Renal cortex interstitium (tissue), 15 donors: ENCODE measurements at places on chromosomes 3 and 15.

GRCh38 chr3:149551500-149551899, 77.0 kb downstream of the TM4SF4 start:
- no peak for DNase-seq

DNA sequence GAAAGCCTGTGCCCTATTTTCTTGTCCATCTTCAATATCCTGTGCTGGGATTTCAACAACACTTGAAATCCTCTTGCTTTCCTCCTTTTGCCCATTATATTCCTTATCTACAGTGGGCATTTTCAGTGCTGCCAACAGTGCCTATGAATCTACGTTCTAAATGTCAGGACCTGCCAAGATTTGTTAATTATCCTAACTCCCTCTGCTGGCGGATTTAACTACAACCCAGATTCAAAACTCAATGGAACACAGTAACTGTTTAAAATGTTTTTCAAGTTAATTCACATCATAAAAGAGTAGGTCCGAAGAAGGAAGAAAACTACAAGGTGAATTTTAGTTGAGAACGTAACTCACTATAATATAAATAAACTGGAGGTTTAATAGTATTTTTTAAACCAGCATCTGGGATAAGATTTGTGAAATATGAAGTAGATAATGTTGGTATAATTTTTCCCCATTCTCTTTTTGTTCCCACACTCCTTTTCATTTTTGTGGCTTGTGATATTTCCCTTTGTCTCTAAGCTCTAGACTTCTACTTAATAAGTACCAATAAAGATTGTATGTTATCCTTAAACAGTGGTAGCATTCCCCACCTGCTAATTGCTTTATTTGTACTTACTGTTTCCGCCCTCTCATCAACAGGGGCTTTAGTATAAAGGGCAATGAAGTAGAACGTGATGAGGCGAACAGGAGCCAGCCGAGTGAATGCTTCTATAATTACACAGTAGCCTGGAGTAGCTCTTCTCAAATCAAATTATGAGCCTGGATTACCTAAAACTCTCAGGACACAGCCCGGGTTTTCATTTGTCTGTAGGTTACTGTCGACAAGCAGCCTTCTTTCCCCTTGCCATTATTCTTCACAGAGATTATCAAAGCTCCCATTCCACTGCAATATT, 302.5 kb upstream of the ATP11B start:
- no peak for DNase-seq

DNA sequence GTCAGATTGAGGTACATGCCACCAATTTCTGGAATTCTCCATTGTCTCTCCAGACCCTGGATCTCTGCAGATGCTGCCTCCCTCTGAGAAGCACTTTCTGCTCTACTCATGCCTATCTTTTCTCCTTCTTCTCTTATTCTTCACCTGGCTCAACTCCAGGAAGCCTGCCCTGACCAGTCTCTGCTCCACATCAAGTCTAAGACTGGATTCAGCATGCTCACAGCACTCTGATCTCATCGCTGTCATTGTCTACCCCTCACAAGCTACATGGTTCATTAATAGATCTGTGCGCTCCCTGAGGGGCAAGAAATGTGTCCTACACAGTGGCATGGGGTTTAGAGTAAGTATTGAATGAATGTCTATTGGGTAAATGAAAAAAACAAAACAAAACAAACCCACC, 38.7 kb downstream of the CCR4 start:
- DNase-seq, result no peak

DNA sequence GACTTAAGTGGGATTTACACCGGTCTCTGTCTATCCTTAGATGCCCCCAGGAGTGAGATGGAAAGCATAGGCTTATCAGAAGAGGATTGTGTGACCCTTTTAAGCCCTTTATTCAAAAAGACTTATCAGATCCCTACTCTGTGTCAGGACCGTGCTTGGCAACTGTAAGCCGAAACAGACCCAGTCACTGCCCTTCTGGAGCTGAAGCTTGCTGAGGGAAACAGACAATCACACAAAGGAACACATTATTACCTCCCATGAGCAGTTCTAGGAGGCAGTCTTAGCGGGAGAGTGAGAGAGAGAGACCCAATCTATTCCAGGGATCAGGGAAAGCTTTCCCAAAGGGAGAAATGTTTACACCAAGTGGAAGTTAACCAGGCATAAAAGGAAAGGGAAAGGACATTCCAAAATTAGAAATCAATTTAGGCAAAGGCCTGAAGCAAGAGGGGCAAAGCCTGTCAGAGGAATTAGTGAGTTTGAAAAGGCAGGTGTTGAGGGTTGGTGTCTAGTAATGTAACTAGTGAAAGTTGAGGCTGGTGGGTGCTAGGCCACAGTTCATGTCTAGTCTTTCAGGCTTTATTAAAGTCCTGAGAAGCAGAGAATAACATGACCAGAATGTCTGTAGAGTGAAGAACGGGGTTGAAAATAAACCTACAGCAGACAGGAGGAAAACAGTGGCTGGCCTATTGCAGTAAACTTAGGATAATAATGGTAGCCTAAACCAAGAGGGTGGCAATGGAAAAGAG, 86.7 kb downstream of the THBS1 start:
- no peak for DNase-seq

GRCh38 chr15:42994546-42994945, 74.0 kb upstream of the TTBK2 start:
- DNase-seq, result no peak

- DNase-seq, result no peak
Measured at GRCh38 chr15:40244961-40245523, 6.2 kb downstream of the PAK6 start.

- DNase-seq, result no peak
Measured at GRCh38 chr15:42602501-42602900, 27.1 kb downstream of the STARD9 start.

DNA sequence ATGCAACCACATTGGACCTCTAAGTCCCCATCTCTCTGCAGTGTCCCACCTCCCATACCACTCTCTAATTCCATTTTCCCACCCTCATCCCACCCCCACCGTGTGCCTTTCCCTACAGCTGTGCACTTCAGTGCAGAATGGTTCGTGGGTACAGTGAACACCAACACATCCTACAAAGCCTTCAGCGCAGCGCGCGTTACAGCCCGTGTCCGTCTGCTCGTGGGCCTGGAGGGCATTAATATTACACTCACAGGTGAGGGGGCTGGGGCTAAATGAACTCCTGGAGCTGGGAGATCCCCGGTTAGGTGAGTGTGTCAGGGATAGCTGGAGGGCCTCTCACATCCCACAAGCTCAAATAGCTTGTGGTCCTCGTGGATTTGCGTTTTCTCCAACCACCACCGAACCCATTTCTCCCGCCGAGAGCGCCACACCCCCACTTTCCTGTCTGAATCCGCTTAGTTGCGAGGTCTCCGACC, 1.9 kb downstream of the DUOXA2 start:
- DNase-seq, result no peak

DNA sequence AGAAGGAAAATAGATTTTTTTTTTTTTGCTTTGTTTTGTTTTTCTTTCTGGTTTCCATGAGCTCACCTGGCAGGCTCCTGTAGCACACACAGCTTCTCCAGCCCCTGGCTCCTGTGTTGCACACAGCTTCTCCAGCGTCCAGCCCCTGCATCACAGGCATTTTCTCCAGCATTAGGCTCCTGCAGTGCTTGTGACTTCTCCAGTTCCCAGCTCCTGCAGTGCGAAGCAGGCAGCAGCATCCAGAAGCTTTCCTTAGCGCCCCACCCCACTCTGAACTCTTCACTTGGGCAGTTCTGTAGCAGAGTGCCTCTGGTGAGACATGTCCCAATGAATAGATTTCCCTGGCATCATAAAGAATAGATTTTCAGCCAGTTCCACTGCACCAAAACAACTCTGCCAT, 5.5 kb upstream of the CCDC39 start:
- DNase-seq, result no peak

DNA sequence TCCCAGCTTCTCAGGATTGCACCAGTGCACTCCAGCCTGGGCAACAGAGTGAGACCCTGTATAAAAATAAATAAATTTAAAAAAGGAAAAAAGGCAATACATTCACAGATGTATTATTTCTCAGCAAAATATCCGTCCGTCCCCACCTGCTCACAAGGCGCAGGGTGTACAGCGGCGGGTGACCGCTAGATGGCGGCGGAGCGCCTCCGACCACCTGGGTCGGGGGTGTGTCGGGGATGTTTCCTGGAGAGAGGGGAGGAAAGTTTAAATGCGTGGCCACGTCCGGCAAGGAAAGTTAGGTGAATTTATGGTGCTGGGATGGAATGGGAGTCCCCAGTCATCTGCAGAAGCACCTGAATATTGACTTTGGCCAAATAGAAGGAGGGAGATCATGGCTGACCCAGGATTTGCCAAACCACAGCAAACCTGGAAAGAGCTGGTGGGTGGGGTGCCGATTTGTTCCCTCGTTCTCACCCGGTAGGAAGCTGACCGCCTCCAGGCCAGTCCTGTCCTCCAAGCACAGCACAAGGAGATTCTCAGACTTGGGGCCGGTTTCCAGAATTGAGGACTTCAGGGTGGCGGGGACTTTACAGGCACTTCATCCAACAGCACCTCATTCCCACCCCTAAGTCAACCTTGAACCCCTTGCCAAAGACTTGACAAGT, 88.3 kb downstream of the TMEM266 start:
- no peak for DNase-seq

- no peak for DNase-seq
Measured at GRCh38 chr3:196544491-196544992, 23.8 kb downstream of the WDR53 start.

DNA sequence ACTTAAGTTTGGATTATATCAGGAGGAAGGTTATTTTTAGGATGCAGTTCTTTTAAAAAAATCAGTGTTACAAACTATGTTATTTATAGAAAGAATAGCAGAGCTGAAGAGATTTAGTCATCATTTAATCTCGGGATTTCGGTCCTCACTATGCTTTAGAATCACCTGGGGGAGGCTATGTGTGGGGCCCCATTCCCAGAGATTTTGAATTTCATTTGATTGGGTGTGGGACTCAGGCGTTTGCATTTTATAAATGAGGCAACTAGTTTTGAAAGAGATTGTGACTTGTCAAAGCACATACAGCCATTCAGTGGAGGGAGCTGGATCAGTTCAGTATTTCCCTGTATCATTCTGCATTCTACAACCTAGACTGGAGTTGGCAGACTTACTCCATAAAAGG, 36.8 kb downstream of the TFG start:
- DNase-seq, result no peak

DNA sequence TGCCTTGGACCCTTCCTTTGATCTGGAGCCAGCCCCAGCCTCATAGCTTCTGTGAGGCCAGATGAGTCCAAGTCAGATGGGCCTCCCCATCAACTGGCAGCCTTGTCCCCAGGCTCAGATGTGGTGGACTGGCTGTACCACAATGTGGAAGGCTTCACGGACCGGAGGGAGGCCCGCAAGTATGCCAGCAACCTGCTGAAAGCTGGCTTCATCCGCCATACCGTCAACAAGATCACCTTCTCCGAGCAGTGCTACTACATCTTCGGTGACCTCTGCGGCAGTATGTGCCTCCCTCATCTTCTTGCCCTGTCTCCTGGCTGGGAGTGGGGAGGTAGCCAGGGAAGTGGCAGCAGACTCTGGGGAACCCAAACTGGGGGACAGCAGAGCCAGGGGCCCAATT, 6.9 kb upstream of the AP2M1 start:
- DNase-seq, result no peak

- no peak for DNase-seq
Measured at GRCh38 chr3:48855681-48856447, 8.2 kb upstream of the PRKAR2A start.

DNA sequence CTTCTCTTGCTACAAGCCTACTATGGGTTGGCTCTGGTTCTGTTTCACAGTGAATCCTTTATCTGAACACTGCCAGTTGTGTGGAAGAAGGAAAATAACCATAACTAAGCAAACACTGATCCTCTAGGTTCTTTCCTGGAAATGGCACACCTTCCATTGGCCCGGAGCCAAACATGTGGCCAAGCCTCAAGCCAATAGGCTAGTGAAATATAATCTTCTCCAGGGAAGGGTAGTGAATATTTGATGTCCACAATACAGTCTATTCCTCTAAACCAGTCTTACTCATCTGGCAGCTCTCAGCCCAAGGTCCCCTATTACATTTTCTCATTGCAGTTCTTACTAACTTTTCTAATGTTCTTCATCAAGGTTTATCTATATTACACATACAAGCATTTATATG, 921.3 kb downstream of the TUSC7 start:
- DNase-seq, result no peak

DNA sequence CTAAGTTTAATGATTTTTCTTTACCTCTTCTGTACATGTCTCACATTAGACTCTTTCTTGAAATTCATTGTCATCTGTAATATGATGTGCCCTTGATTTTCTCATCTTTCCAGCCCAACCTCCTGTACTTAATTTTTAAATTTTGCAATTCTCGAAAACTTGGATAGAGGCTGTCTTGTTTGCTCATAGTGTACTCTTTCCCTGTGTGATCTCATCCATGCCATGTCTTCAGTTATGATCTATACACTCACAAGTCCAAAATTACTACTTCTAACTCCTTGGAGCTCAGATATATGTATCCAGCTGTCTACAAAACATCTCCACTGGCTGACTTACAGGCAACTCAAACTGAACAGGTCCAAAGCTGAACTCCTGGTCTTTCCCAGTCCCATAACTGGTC, 42.2 kb downstream of the CD200 start:
- DNase-seq, result no peak

GRCh38 chr15:31247404-31247803, 79.2 kb upstream of the KLF13 start:
- DNase-seq, result no peak
